Stimulated activated CD4-positive, alpha-beta T cell treated with anti-CD3 and anti-CD28 coated beads, Interleukin-1b, Interleukin-23, amount 100 ng/mL, for 4 hours (primary cell): ENCODE measurements at places on chromosomes 12 and 14.

DNA sequence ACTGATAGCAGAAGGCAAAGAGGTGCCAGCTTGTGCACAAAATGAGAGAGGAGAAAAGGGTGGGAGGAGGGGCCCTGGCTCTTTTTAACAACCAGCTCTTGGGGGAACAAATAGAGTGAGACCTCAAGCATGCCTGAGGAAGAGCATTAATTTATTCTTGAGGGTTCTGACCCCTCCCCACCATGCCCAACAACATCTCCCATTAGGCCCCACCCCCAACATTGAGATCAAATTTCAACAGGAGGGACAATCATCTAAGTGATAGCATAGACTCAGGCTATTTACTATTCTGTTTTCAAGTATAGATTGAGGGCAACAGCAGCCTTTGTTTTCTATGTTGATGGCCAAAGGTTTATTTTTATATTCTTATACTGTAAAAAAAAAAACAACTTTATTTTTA is 59.7 kb downstream of the FUT8 start:
- no peak for DNase-seq

- DNase-seq: no peak
These were observed 81.3 kb downstream of the MED13L start for GRCh38 chr12:116196226-116196625.

GRCh38 chr12:124172636-124173035 is 122.3 kb upstream of the RFLNA start:
- no peak for DNase-seq

- DNase-seq: no peak
These were observed 99.2 kb downstream of the SCARB1 start for GRCh38 chr12:124764451-124764850.

- no peak for DNase-seq
These were observed 389.1 kb downstream of the GRIN2B start for GRCh38 chr12:13592063-13592942.

GRCh38 chr14:43778937-43779639 is 728.0 kb downstream of the FSCB start:
- DNase-seq: no peak

DNA sequence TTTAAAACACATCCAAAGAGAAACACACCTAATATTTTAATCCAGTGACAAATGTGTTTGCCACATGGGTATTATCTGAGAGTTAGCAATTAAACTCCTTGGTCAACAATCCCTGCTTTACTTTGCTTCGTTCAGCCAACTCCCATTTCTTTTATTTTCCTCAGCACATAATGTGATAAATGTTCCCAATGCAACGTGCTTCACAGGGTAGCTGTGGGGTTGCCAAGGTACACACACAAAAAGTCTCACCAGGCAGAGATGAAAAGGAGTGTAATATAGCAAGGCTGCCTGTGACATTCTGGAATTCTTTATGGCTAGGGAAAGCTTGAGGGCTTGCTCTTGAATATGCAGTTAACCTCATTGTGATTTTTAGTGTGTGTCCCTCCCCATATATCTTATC is 208.0 kb upstream of the DIO2 start:
- DNase-seq: no peak

GRCh38 chr14:85182282-85182681 is 347.7 kb upstream of the FLRT2 start:
- no peak for DNase-seq

- DNase-seq: no peak
These were observed 85.2 kb upstream of the IGF1 start for GRCh38 chr12:102565555-102565954.

GRCh38 chr12:66397574-66398290 is 95.4 kb downstream of the HELB start:
- no peak for DNase-seq

- DNase-seq: no peak
These were observed 10.7 kb upstream of the GLT1D1 start for GRCh38 chr12:128842579-128842978.

GRCh38 chr12:54398218-54398617 is 13.7 kb upstream of the ZNF385A start:
- no peak for DNase-seq

DNA sequence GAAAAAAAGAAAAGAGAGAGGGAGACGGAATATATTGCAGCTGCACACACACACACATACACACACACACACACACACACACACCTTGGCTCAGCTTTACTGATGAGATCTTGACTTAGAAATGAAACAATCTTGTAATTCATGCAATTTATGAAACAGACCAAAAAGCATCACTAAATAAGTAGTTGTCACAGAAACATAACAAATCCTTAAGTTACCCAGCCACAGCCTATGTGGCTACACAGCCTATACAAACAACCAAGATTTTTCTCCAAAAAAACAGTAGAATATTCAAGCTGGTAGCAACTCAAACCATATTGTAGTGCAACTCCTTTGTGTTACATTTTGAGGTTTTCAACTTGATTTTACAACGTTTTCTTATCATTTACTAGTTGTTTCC is 37.9 kb upstream of the GNG2 start:
- DNase-seq: no peak

GRCh38 chr14:89013098-89013504 is 188.7 kb downstream of the TTC8 start:
- no peak for DNase-seq

DNA sequence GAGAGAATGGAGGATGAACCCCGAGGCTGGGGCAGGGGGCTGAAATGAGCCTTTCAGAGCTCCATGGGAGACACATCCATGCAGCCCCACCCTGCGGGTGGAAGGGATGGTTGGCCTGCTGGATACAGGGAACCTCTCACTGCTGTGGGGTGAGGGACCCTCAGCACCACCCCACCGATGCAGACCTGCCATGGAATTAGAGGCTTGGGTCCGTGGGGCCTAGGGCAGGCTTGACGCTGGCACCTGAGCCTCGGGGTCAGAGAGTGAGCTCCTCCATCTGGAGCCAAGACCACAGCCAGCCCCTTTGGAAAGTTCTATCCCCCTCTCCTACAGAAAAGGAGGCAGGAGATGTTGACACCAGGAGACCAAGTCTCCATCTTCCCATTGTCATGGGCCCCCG is 7.4 kb upstream of the KRT74 start:
- no peak for DNase-seq

GRCh38 chr12:75208856-75209811 is 505 bp downstream of the KCNC2 start:
- no peak for DNase-seq

GRCh38 chr14:95527387-95528002 is 7.4 kb upstream of the GLRX5 start:
- DNase-seq: no peak

GRCh38 chr12:48292040-48292439 is 58.7 kb downstream of the ZNF641 start:
- no peak for DNase-seq

- DNase-seq: peak; percentile 10
These were observed 635 bp downstream of the LTA4H start for GRCh38 chr12:96034621-96035282.

DNA sequence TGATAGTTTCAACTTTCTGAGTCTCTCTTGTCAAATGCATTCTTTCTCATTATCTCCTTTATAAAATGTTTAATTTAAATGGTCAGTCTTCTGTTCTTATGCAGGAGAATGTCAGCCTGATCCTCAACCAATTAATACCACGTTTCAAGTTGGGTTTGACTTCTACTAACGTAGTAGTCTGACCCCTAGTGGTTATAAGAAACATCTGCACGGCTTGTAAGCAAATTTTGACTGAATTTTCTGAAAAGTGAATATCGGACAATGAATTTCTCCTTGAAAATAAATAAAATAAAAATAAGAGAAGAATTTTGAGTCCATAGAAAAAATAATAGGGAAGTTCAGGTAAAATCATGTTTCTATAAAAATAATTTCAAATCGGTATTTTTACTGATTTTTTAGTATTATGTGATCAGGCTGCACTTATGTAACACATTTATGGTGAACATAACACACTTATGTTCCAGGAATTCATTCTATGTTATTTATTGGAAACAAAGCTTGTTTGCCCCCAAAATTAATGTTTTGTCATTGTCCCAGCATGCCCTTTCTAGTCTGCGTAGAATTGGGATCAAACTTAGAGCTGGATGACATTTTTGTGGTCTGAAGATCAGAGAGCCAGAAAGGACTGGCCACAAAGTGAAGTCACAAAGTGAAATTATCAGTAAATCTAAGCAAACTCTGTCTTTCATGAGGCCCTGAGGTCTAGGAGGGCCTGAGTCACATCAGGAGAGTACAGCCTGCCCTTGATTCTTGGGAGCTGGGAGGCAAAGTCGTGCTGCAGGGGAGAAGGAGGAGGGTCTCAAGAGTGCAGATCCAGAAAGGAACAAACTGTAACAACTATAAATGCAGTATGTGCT is 101.2 kb upstream of the STXBP6 start:
- no peak for DNase-seq

- DNase-seq: no peak
These were observed 30.4 kb downstream of the HEATR5A start for GRCh38 chr14:31389946-31390345.

DNA sequence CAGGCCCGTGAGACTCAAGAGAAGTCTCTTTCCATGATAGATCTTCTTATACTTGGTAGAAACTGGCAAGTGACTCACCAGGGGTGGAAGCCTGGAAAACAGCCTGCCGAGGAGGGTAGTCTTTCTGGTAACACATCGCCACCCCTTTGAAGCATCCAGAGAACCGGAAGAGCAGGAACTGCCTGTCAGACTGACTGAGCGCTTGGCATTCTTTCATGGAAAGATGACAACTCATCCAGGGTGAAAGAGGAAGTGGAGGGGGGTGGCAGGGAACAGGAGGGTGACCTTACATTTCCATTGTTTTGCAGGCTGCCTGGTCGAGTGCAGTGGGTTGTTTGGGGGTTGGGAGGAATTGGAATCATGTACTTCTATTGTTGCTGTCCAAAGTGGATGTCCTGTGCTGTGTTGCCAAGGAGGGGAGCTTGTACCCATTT is 34.5 kb downstream of the PRKCH start:
- no peak for DNase-seq

- DNase-seq: no peak
These were observed 5.8 kb upstream of the PSMC6 start for GRCh38 chr14:52701223-52701622.

- no peak for DNase-seq
These were observed 230.0 kb upstream of the EGLN3 start for GRCh38 chr14:34180869-34181268.

- DNase-seq: no peak
These were observed 182.3 kb upstream of the PWP1 start for GRCh38 chr12:107503129-107503855.

- no peak for DNase-seq
These were observed 508.7 kb upstream of the RGS6 start for GRCh38 chr14:71423481-71423880.

DNA sequence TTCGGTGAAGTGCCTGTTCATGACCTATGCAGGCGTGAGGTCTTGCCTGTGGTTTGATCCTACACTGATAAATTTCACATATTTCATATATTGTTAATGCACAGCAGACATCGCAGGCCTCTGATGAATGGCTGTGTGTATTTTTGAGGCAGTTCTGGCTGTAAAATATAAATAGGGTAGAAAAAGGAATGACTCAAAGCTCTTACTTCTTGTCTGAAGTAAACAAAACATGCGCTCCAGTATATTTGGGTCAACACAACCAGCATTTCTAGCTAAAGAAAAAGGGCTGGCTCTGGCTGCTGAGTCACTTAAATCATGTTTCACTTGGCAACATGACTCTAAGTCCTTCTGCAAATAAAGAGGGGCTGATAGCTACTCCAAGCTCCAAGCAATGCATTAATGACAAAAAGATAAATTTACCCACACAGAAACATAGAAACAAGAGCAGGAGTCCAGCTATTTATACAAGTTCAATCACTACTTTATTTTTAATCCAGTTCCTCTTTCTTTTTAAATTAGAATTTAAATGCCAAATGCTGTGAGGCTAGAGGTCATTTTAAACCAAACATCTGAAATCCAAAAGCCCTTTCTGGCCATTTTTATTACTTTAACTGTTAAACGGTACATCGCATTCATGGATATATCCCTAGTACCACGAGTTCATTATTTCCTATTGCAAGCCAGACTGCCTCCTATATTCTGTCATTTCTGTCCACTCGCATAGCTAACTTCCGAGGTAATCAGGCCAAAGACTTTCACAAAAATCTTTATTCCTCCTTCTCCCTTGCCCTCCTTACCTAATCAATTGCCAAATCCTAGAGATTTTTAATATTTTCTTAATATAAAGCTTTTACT is 54.3 kb upstream of the TMCC3 start:
- DNase-seq: no peak

DNA sequence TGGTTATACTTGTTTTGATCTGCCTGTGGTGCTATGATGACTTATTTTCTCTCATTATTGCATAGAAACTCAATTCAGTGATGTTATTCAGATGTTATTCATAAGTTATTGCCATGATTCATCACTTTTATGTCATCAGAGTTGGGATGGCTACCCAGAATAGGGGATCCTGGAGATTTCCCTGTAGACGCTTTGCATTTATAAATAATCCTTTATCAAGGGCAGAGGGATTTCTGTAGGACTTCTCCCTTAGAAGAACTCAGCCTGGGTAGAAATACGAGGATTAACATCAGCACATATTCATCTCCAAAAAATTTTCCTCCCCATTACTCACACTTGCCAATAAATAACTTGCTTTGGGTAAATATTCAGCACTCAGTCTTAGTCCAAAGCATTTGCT is 4.9 kb downstream of the GPRC5A start:
- DNase-seq: no peak

DNA sequence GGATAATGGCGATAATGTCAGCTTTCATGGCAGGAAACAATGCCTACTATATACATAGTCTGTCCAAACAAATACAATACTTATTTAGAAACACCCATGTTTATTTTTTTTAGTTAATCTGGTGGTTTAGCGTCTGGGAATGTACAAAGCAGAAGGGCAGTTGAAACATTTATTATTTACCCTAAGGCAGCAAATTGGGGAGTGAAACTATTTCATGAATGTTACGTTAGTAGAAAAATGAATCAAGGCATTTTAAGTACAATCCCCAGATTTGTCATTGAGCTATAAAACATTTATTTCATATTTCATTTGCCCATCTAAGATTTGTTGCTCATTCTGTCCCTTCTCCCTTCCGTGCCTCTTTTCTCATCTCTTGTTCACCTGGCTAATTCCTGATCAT is 87.1 kb upstream of the ATF1 start:
- DNase-seq: no peak

DNA sequence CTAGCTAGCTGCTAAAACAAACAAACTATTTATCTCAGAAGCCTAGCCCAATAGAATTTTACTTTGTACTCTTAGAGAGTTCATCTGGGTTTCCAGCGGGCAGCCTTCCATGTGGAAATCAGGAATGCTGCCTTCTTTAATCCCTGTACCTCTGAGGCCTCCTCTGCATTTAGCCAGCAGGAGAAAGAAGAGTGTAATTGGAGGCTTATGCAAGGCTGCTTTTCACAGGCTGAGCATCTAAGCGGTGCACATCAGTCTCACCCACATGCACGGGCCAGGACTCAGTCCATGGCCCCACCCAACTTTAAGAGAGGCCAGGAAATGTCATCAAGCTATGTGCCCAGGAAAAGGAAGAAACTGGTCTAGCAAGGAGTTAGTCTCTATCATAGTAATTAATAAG is 14.0 kb upstream of the PTGDR start:
- DNase-seq: no peak

DNA sequence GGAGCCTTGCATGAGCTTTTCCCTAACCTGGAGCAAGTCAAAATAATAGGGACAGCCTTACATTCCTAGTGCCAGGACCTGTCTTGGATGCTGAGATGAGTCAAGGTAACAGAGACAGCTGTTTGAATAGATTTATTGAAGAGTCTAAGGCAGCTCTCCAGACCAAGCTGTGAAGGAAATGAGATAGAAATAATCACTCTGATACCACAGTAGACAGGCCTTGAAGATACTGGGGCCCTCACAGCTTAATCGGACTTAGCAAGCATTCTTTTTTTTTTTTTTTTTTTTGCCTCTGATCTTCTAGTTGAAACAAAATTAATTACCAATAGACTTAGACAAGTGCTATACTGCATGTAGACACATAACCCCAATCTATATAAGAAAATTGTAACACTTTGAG is 3.1 kb upstream of the RNASE9 start:
- DNase-seq: no peak
